ENCODE measurements at places on chromosomes 2 and 18. TPM values are rescaled to one million over a fixed set of nuclear protein-coding genes. Genes with fewer than 3 reads are reported as not detected.

Gene TRABD2A
- 0.73 TPM for total RNA-seq

Gene LOXL3
- total RNA-seq, result 3.4 TPM

Gene ZAP70
- 2.2 TPM for total RNA-seq

Gene SLC9A4
- 0.42 TPM for total RNA-seq

Gene SOX11
- total RNA-seq, result 24.0 TPM

Gene GDF7
- total RNA-seq, result not detected

Gene ST8SIA5
- total RNA-seq, result 3.0 TPM

Gene NBEAL1
- 24.8 TPM for total RNA-seq

Gene OR6B2
- not detected for total RNA-seq

Gene L3MBTL4
- not detected for total RNA-seq

Gene FMNL2
- 7.0 TPM for total RNA-seq

Gene MPHOSPH10
- total RNA-seq, result 29.0 TPM

Gene MAP3K19
- not detected for total RNA-seq

Gene CHRNG
- 697 TPM for total RNA-seq

Gene CIAO1
- 125 TPM for total RNA-seq

Gene CD8B2
- not detected for total RNA-seq

Gene GPR155
- total RNA-seq, result 5.6 TPM

Gene CXCR1
- not detected for total RNA-seq

Gene CROCC2
- 0.05 TPM for total RNA-seq

Gene PRSS56
- total RNA-seq, result 2.5 TPM

Gene MATN3
- total RNA-seq, result 1.2 TPM

Gene ANKRD62
- total RNA-seq, result not detected

Gene TXNDC2
- 0.10 TPM for total RNA-seq

Gene DLGAP1
- total RNA-seq, result 0.75 TPM

Gene CRIM1
- total RNA-seq, result 38.8 TPM

Gene CEP192
- 15.3 TPM for total RNA-seq

Gene GPR39
- total RNA-seq, result 0.59 TPM

Gene LOXHD1
- total RNA-seq, result not detected

Gene PARD3B
- total RNA-seq, result 9.7 TPM

Gene ELOA2
- total RNA-seq, result not detected

Gene LYG1
- not detected for total RNA-seq

Gene APCDD1
- total RNA-seq, result 0.91 TPM

Gene RBKS
- total RNA-seq, result 2.0 TPM

Gene KIDINS220
- 62.0 TPM for total RNA-seq

Data from myocyte (in vitro differentiated cells).